Activated T-helper 1 cell treated with anti-CD3 and anti-CD28 coated beads, Interleukin-12 subunit alpha, Interleukin-12 subunit beta, Interleukin-2, Interleukin-4 antibody, amounts not matched to agents 30 ng/mL and 10 ng/mL and 1 ng/mL, durations not matched to agents 14 hours and 24 hours and 36 hours (primary cell): ENCODE measurements at places on chromosomes 16 and 17. TPM values are rescaled to one million over a fixed set of nuclear protein-coding genes. Genes with fewer than 3 reads are reported as not detected.

SHISA9 gene
- total RNA-seq: 0.18 TPM in 1 of 2 replicates, not detected in the other

TRIM37 gene
- total RNA-seq: 27.5 and 27.7 TPM in 2 replicates

ADAD2 gene
- total RNA-seq: not detected in 2 replicates

LHX1 gene
- 0.17 and 0.36 TPM in 2 replicates for total RNA-seq

SECTM1 gene
- 3.3 and 4.2 TPM in 2 replicates for total RNA-seq

DNAI2 gene
- 0.12 and 0.18 TPM in 2 replicates for total RNA-seq

FADS6 gene
- total RNA-seq: not detected in 2 replicates

CLUH gene
- 173 and 179 TPM in 2 replicates for total RNA-seq

C17orf100 gene
- 1.6 and 1.7 TPM in 2 replicates for total RNA-seq

MYH1 gene
- total RNA-seq: not detected in 2 replicates

METRN gene
- 21.8 and 29.6 TPM in 2 replicates for total RNA-seq

AANAT gene
- not detected in 2 replicates for total RNA-seq

AKAP1 gene
- total RNA-seq: 53.8 and 59.9 TPM in 2 replicates

WDR81 gene
- 21.6 and 21.9 TPM in 2 replicates for total RNA-seq

RPL19 gene
- 2,114 and 2,133 TPM in 2 replicates for total RNA-seq

SMPD3 gene
- 0.49 and 0.61 TPM in 2 replicates for total RNA-seq

DNASE1L2 gene
- total RNA-seq: 1.6 and 2.2 TPM in 2 replicates

CD300E gene
- total RNA-seq: not detected in 2 replicates

TP53TG3 gene
- total RNA-seq: not detected in 2 replicates

TP53TG3C gene
- not detected in 2 replicates for total RNA-seq

SOX15 gene
- total RNA-seq: 0.20 and 0.78 TPM in 2 replicates

NFATC2IP gene
- total RNA-seq: 110 and 111 TPM in 2 replicates

SLC5A2 gene
- not detected in 2 replicates for total RNA-seq

LRRC59 gene
- total RNA-seq: 113 and 116 TPM in 2 replicates

NTN3 gene
- total RNA-seq: 0.10 TPM in 1 of 2 replicates, not detected in the other

NECAB2 gene
- total RNA-seq: not detected in 2 replicates

VPS25 gene
- total RNA-seq: 93.6 and 97.0 TPM in 2 replicates

CNTROB gene
- total RNA-seq: 53.5 and 54.7 TPM in 2 replicates
